Activated effector memory CD4-positive, alpha-beta T cell treated with anti-CD3 and anti-CD28 coated beads, Interleukin-2, amount 50 U/mL, for 16 hours (primary cell): ENCODE measurements at places on chromosomes 3 and 15.

DNA sequence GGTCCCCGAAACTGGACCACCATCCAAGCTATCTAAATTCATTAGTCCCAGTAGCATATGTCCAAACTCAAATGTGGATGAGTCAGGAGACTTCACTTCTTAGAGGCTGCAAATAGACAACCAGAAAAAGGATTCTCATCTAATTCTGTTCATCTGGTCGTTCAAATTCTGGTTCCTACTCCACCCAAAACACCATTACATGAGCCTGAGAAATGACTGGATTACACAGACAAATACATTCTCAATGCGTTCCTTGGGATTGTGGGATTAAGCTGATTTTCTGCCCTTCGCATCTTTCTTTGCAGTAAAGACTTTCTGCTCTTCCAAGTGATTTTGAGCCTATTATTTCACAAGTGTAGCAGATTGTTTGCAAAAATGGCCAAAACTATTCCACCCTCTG, 472.3 kb upstream of the PROK2 start:
- no peak for DNase-seq

GRCh38 chr15:64515196-64515595, 54.8 kb downstream of the ZNF609 start:
- DNase-seq = no peak

- DNase-seq = no peak
Measured at GRCh38 chr3:25480811-25481210, 52.7 kb downstream of the RARB start.

DNA sequence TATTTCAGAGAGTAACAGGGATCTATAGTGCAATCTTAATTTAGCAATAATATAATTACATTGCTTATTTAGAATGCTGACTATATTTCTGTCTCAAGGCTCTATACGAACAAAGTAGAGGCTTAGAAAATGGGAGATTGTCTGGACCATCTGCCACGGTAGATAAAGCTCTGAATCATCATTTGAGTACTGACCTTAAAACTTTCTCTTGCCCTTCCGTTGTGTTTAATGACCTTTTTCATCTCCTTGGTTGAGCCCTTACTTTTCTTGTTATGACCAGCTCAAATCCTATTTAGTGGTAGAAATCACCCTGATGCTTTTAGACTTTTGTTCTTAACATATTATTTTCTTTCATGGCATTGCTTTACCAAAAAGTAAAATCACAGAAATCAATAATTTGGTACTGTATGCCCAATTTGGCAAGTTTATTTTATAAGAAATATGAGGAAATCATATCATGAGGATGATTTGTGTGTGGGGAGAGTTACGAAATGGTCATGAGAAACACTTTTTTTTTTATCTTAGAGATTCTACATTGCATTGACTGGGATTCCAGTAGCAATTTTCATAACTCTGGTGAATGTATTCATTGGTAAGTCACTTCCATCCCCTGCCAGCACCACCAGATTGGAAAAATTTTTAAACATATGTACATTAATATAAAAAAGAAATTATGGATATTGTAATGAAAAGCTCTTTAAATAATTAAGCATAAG, 11.0 kb downstream of the NDUFB5 start:
- DNase-seq = no peak

- no peak for DNase-seq
Measured at GRCh38 chr3:62874711-62875557, at the start of gene CADPS. TSS of gene CADPS (minus strand) at chr3:62875416. CDS start at chr3:62875029, 387 bp downstream.

- no peak for DNase-seq
Measured at GRCh38 chr3:98843266-98843959, 58.1 kb downstream of the DCBLD2 start.

DNA sequence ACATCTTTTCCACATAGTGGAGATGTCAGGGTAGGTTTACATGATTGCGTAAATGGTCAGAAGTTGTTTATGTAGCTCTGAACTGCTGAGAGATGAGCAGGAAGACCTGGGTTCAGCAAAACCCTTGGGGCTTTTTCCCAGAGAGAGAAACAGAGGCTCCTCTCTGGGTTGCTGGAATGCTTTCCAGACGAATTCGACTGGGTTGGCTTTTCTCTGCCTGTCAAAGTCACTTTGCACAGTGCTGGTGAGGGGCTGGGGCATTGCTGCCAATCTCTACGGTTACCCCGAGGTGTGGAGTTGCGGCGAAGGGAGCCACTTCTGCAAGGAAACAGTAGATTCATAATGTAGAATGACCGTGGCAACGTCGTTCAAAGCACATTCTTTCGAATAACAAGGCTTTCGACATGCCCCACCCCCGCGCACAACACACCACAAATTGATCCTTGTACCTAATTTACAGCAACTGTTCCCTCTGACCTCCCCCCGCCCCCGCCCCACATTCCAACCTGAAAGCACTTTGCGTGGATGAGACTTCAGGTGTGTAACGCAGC, 950 bp upstream of the CNTN4 start:
- DNase-seq = no peak

- DNase-seq = no peak
Measured at GRCh38 chr3:104731074-104731473, 635.6 kb upstream of the ALCAM start.

- DNase-seq = no peak
Measured at GRCh38 chr3:86793786-86794185, 197.2 kb downstream of the VGLL3 start.

DNA sequence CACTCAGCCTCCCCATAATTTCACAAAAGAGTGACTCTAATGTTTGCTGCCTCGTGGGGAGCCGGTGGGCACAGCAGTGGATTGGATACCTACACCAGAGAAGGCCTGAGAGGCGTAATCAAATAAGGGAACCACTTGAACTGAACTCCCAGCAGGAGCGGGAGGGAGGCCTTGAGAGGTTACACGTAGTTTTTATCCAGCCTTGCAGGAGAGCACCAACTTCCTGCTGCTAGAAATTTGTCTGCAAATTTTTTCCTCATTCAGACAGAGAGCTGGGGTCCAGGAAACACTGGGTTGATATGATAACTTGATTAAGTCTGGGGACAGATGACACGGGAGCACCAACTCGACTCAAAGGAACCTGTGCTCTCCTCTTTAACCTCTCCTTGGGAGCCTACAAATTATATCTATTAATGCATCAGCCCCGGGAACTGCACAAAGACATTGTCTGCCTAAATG, 69.8 kb downstream of the HES1 start:
- DNase-seq = no peak

DNA sequence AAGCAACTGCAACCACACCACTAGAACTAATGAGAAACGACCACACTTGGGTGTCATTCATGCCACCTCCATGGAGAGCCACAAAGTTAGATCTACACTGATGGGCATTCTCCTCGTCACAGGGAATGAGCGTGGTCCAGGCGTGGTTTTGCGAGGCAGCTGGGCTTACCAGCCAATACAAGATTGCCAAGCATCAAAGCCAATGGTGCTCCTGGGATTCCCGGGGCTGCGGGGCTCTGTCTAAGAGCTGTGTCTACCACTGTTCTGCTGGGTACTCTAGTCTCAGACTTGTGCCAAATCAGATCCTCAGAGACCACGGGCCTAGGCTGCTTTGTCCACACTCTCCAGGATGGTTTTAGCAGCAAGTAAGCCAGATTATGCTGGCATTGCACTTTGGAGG, 43.8 kb downstream of the RAB6B start:
- DNase-seq = no peak

DNA sequence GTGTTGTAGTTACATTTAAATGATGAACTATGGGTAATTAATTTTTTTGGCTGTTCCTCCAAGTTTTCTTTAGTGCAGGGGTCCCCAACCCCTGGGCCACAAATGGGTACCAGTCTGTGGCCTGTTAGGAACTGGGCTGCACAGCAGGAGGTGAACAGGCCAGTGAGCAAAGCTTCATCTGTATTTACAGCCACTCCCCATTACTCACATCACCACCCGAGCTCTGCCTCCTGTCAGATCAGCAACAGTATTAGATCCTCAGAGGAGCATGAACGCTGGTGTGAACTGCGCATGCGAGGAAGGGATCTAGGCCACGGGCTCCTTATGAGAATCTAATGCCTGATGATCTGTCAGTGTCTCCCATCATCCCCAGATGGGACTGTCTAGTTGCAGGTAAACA, 75.9 kb upstream of the RPL35A start:
- DNase-seq = no peak

DNA sequence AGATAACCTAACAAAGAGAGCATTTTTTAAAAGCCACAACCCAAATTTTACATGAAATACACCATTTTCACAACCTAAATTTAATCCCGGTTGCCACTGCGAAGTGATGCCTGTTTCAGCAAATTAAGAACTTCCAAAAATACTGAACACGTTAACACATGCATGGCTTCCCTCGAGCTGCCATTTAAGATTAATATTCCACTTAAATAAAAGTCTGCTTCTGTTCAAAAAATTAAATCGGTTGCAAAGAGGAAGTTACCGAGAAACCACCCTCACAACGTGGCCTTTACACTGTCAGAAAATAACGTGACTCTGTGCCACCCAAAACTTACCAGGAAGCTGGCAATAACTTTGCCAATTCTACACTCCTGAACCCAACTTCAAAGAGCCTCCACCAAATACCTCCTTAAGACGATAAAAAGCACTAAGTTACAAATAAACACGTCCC, 1.2 kb downstream of the TBL1XR1 start:
- DNase-seq = no peak

- peak; percentile 82 for DNase-seq
Measured at GRCh38 chr3:197736010-197736490, 654 bp downstream of the RUBCN start.

- peak; percentile 34 for DNase-seq
Measured at GRCh38 chr3:9955611-9956352, 3.6 kb upstream of the PRRT3 start.

DNA sequence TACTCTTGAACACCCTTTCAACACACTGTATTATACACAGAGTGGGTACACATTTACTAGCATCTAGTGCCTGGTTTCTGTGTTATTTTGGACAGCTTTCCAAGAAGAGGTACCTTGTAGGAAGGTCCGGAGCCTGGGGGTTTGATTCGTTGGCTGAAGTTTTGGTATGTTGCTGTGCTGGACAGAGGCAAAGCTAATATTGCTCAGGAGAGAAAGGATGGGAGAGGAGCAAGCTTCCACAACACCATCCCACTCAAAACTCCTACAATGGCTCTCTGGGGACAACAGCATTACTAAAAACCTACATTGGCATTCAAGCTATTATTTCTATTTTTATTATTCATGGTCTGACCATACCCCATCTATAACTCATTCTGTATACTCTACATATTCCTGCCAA, 1.1 kb upstream of the LYSMD2 start:
- DNase-seq = no peak

GRCh38 chr3:20054549-20054987, 14.3 kb downstream of the KAT2B start:
- DNase-seq = peak; percentile 88

DNA sequence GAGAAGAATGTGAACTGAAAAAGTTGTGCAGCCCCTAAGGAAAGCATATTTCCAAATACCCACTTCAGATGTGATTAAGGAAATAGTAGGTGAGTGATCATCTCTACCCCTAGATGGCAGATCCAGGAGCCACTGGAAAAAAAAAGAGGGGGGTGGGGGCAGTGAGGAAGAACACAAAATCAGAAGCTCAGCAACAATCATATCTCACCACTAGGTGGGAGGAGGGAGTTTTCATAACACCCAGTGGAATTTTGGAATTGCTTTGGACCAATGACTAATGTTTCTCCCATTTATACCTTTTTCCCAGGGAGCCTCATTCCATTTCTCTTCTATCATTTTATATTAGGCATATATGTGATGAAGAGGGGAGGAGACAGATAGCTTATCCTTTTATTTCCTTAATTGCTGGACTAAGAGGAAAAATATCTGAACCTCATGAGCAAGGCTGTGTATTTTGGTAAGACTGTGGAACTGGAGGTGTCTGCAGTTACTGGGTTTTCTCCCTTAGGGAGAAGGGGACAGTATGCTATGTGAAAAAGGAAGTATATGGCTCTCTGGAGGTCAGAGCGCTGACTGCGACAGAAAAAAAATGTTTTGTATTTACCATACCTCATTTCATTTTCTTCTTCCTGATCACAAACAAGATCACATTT, 363.4 kb downstream of the GAP43 start:
- no peak for DNase-seq

DNA sequence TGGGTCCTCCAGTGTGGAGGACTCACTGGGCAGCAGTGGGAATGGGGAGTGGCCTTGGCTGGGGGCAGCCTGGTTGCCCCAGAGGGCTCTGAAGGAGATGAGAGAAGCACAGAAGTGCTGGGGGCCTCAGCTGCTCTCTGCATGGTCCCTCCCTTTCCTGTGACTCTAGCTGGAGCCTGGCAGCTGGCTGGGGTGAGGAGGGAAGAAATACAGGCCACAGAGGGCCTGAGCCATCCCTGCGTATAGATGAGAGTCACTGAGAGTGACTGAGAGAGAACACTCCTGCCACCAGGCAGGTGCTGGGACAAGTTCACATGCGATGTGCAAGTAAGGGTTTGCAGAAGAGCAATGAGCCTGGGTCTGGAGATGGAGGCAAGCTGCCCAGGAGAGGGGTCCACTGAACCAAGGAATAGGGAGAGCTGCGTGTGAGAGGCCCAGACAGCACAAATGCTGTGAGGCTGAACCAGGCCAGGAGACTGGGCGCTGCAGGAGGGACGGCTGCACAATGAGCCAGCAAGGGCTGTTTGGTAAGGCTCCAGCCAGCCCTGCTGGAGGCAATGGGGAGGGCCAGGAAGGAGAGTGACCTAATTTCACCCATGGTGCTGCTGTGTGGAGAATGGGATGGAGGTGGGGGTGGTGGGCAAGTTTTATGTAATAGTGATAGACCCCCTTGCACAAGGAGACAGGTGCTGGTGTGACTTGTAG, 87.2 kb downstream of the CLSTN2 start:
- DNase-seq = no peak

- no peak for DNase-seq
Measured at GRCh38 chr15:89542369-89542768, 32.9 kb upstream of the TICRR start.

- no peak for DNase-seq
Measured at GRCh38 chr3:159675285-159675684, 313.4 kb upstream of the IL12A start.

- no peak for DNase-seq
Measured at GRCh38 chr3:29513236-29513635, 232.4 kb downstream of the RBMS3 start.

- peak; percentile 89 for DNase-seq
Measured at GRCh38 chr15:31263751-31264558, 62.7 kb upstream of the KLF13 start.

- DNase-seq = no peak
Measured at GRCh38 chr3:5699313-5699712, 511.8 kb downstream of the EDEM1 start.
